ENCODE measurements at places on chromosomes 2 and 18. TPM values are rescaled to one million over a fixed set of nuclear protein-coding genes. Genes with fewer than 3 reads are reported as not detected.

PUS10 gene
- 2.2 TPM for polyA plus RNA-seq

DNA sequence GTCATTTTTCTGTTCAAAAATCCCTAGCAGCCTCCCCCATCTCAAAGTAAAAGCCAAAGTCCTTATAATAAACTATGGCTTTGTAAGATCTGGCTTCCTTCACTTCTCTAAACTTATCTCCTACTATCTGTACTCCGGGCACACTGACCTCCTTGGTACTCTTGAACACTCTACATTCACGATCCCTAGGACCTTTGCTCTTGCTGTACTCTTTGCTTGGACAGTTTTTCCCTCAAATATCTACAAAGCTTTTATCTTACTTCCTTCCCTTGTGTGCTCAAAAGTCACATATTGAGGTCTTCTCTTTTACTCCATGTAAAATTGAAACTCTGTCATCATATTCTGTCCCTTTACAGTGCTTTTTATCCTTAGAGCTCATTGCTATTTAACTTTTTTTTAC, 616.6 kb downstream of the IRS1 start:
- no peak for DNase-seq

HOXD11 gene
- not detected for polyA plus RNA-seq

DNA sequence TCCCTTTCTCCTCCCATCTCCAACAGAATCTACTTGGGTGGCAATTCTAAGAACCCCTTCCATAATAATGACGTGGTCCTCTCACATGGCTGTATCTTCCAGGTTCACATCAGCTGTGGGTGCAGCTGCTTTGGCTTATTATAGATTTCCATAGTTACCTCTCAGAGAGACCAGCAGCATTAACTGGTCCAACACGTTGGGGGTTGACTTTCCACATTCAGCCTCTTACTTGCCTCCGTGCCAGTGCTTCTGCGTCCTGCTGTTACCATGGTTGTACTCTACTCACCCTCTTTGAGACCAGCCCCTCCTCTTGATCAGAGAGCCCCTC, 570.7 kb downstream of the PLCL1 start:
- DNase-seq: peak; percentile 3

DNA sequence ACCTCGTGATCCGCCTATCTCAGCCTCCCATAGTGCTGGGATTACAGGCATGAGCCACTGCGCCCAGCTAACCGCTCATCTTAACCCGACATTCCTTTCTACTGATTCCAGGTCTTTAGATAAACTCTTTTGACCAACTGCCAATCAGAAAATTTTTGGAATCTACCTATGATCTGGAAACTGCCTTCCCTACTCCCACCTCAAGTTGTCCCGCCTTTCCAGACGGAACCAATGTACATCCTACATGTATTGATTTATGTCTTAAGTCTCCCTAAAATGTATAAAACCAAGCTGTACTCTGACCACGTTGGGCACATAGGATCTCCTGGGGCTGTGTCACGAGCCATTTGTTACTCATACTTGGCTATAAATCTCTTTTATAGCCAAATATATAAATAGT, 3.2 kb upstream of the NEU2 start:
- no peak for DNase-seq

All from GM23338 (cell line).